ENCODE measurements at places on chromosomes 2 and 18.

GRCh38 chr2:176679061-176679669 lies 409.9 kb downstream of the MTX2 start:
- DNase-seq, result no peak

- DNase-seq, result no peak
These were observed 368.8 kb downstream of the PLCL1 start for GRCh38 chr2:198173242-198173641.

- no peak for DNase-seq
These were observed 13.1 kb upstream of the NAB1 start for GRCh38 chr2:190635781-190636180.

DNA sequence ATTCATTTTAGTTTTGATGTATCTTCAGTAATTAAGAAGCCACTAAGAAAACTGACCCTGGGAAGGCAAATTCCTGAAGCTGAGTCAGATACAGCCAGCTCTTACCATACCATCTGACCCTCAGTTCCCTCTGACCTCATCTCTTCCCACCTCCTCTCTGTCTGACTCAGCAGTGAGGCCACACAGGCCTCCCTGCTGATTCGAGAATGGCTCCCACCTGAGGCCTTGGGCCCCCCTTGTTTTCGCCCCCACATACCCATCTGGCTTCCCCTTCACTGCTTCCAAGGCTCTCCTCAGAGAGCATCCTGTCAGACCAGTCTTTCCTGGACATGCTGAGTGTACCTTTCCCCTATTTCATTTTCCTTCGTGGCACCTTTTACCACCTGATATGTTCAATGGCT lies 71.0 kb upstream of the CYP1B1 start:
- peak; percentile 97 for DNase-seq

- no peak for DNase-seq
These were observed 580 bp downstream of the NEDD4L start for GRCh38 chr18:58044370-58045241.

- no peak for DNase-seq
These were observed 25.4 kb downstream of the USP14 start for GRCh38 chr18:183769-184168.
